ENCODE measurements at places on chromosomes 2 and 18.

DNA sequence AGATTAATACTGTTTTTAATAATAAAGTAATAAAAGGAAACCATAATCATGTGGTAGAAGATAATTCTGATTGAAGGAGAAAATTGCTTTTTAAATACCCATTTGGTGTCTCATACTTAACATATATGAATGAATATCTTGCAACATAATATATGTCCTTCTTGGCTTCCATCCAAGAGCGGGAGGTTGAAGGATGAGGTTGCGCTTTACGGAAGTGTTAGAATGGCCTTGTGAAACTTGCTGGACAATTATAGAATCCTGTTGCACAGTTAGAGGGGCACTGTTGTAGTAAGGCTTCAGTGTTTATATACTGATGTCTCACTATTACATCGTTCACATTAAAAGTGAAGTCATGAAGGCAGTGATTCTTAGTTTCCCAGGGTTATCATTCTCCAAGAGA lies 9.4 kb downstream of the INSIG2 start:
- peak; percentile 59 for DNase-seq

- DNase-seq = no peak
Observed at GRCh38 chr2:125746321-125747164, 909.4 kb upstream of the GYPC start.

DNA sequence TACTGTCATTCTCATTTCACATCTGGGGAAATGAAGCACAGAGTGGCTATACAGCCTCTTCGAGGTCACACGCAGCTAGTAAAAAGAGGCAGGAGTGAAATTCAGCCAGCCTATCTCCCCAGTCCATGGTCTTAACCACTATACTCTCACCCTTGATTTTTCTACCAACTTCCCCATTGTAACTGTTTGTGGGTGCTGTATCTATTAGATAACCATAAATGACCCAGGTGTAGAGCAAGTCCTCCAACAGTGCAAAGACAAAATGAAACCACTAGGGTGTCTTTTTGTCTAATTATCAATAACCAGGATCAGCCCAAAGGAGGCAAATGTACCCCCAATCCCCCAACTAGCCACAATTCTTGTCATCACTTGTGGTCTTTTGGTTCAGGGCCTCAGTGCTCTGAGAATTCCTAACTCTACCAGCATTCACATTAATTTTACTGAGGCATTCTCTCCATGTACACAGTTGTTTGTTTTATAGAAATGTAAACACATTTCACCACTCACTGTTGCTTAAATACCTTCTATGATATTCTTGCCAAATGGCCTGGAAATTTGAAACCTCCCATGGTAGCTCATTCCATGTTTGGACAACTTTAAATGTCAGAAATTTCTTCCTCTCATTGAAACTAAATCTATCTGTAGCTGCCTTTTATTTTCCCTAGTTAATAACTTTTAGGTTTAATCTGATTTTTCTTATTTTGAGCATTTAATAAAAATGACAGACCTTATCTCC lies 58.7 kb downstream of the SLC40A1 start:
- no peak for DNase-seq

DNA sequence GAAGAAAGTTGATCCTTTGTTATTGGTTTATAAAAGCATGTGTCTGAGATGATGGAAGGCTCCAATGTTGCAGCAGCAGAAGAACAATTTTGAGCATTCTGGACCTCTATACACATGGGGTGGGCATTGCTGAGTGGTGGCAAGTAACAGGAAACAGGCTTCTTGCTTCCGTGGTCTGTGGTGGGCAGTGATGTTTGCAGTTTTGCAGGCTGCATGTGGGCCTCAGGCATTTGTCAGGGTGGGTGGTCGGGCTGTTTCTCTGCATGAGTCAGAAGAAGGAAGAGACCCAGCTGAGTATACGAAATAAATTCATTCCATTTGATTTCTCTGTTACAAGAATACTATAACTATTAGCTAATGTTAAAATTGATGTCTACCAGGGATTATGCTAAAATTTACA lies 239.5 kb upstream of the COL3A1 start:
- peak; percentile 48 for DNase-seq

- DNase-seq = peak; percentile 7
Observed at GRCh38 chr2:212249451-212249850, 289.2 kb downstream of the ERBB4 start.

GRCh38 chr18:36283448-36283847 lies 14.1 kb upstream of the FHOD3 start:
- DNase-seq = no peak

DNA sequence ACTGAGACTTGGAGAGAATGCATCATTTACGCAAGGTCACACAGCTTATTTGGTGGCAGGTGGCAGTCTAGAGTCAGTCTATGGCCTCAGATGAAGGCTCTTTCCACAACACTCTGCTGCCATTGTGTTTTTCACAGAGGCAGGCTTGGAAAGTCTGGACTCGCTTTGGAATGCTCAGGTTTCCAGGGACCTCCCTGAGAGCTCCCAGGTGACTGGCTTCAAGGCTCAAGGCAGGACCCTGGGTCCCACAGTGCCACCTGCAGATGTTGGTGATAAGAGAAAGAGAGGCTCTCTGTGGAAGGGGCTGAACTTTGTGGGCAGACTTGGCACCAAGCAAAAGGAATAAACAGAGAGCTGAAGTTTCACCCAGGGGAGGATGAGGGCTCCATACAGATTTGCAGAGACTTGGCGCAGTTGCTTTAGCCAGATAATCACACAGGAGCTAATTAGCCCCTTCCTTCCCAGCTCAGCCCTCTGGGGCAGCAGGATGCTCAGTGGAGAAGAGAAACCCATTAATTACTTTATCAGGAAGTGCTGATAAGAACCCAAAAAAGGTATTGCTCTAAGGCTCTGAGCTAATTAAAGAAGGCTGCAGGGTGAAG lies 103.5 kb downstream of the LBH start:
- no peak for DNase-seq

- no peak for DNase-seq
Observed at GRCh38 chr2:117170897-117171296, 643.6 kb upstream of the DDX18 start.

- no peak for DNase-seq
Observed at GRCh38 chr2:95382686-95383634, 19.5 kb upstream of the FAHD2A start.

DNA sequence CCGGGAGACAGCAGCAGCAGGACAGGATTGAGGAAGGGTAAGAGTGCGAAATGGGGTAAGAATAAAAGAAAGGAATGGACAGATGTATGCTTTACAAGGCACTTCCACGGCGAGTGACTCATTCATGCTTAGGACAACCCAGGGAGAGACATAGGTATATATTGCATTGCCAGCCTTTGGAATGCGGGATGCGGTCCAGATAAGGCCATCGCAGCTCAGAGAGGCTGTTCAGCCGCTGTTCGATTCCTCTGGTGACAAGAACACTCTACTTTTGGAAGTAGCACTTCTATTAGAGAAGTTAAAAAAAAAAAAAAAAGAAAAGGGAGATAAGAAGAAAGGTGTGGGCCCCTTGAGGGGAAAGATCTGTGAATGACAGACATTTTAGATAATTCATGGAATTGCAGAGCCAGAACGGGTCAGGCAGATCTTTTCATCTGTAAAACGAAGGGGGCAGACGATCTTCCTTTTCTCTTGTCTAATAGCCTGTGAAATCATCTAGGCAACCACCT lies 819 bp upstream of the NCOA1 start:
- no peak for DNase-seq

DNA sequence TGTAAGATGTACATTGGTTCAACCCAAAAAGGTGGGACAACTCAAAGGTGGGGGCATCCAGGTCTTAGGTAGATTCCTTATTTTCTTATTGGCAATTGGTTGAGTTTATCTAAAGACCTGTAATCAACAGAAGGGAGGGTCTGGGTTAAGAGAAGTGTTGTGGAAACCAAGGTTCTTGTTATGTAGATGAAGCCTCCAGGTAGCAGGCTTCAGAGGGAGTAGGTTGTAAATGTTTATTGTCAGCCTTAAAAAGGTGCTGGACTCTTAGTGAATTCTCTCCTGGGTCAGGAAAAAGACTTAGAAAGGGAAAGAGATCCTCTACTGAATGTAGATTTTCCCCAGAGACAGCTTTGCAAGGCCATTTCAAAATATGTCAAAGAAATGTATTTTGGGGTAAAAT lies 125.3 kb upstream of the NDUFV2 start:
- DNase-seq = no peak

DNA sequence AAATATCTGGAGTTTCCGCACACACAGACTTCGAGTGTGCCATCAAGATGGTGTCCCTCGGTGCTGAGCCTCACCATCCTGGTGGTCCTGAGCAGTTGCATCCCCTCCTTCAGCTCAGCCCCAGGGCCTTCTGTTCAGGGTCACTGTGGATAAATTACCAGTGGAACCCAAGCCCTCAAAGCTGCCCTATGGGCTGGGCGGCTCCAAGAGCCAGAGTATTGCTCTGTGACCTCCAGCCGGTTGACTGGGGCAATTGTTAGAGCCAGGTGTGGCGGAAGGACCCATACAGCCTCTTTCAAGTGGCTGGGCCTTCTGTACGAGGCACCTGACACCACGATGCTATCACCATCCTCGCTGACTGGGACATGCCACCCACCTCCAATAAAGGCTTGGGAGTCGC lies 215.5 kb downstream of the GBX2 start:
- no peak for DNase-seq

- no peak for DNase-seq
Observed at GRCh38 chr18:46833899-46834298, 77.0 kb upstream of the ST8SIA5 start.
